Activated CD4-positive, alpha-beta T cell treated with anti-CD3 and anti-CD28 coated beads, Interleukin-2, amount 50 U/mL, for 48 hours (primary cell): ENCODE measurements at places on chromosomes 16 and 17.
A peak's percentile ranks its signal among the peaks of the same experiment; 100 is the strongest.

- no peak for DNase-seq
These were observed 598.4 kb upstream of the SOX9 start for GRCh38 chr17:71522383-71522782.

GRCh38 chr17:72642720-72643119, 449.8 kb downstream of the SLC39A11 start:
- DNase-seq, result no peak

DNA sequence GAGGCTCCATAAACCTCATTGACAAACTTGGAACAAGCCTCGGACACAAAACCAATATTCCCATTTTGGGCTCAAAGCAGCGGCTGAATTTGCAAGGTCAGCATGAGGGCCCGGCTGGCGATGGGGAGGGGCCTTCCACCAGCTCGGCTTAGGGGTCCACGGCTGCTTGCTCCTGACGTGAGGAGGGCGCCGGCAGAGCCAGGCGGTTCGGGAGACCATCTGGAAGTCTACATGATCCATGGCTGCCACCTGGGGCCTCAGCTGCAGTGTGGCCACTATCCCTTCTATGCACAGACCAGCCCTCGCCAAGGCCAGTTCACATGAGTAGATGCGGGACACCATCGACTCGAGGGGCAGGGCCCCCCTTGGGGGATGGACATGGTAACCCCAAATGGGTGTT, 39.1 kb downstream of the NDEL1 start:
- no peak for DNase-seq

GRCh38 chr16:56514845-56515244, 5.0 kb downstream of the BBS2 start:
- no peak for DNase-seq

DNA sequence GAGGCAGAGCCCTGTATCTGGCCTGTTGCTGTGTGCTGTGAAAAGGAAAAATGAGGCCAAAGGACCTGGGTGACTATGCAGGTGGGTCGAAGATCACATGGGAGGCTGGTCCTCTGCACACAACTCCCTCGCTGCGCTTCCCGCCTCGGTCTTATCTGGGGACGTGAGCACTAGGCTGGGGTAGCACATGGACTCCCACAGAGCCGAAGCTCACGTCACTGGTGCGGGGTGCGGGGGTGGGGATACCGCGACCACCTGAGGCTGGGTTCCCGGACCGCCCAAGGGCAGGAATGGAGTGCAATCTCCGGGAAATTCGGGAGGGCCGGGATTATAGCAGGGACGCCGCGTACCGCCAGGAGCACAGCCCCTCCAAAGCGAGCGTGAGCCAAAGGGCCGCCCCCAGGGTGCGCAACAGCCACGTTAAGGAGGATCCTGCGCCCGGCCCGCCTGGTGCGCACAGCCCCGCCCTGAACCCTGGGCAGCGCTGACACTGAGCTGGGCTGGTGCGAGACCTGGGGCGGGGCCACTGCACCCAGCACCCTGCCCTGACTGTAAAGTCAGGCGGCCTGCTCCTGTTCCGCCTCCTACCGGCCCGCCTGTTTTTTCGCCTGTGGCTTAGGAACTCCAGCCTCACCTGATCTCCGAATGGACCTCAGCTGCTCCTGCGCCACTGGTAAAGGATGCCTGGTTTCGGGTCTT, 4.8 kb downstream of the MT1A start:
- DNase-seq, result peak; percentile 81

DNA sequence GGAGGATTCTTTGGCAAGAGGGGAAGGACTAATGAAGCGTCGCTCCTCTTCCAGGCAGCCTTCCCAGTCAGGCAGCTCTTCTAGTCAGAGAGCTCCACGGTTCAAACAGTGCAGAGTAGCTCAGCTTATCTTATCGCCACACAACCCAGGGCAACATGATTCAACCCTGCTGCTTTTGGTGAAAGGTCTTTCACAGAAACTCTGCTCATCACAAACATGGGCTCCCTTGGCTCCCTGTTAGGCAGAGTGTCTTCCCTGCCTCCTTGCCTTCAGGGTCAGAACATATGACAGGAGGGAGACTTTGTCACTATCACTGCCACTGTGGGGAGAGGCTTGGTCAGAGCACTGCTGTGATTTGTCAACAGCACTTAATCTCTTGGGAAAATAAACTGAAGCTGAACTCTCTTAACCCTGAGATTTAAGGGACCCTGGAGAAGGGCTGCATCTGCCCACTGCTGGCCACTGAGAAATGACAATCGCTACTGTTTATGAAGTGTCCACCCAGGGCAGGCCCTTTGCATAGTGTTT, 6.9 kb upstream of the SLC13A2 start:
- no peak for DNase-seq

DNA sequence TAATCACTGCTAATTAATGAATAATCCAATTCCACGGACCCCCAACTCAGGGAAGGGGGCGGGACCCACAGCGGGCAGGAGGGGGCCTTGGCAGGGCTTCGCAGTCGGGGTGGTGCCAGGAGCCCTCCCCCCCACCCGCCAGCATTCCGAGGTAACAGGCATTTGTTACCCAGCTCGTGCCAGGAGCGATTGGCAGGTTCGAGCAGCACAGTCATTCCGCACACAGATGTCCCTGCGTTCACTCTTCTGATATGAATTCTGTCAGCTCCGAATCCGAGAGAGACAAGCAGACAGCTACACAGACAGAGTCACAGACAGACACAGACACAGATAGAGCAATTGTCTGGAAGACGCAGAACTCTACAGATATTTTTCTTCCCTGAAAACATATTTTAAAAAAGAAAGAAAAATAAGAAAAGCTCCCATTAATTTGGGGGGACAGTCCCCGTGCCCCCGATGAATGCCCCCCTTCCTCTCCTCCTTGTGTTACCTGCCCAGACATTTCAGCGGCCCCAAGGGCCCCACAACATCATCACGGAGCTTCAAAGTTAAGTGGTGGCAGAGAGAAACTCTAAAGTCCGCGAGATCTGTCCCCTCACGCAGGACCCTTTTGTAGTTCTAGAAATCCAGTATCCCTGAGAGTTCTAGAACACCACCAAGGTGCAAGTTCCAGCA, 10.2 kb downstream of the NEUROD2 start:
- no peak for DNase-seq
